AG04450 (cell line): ENCODE measurements at places on chromosomes 6 and 20.

GRCh38 chr20:16007962-16008361, 565.3 kb downstream of the KIF16B start:
- no peak for DNase-seq

DNA sequence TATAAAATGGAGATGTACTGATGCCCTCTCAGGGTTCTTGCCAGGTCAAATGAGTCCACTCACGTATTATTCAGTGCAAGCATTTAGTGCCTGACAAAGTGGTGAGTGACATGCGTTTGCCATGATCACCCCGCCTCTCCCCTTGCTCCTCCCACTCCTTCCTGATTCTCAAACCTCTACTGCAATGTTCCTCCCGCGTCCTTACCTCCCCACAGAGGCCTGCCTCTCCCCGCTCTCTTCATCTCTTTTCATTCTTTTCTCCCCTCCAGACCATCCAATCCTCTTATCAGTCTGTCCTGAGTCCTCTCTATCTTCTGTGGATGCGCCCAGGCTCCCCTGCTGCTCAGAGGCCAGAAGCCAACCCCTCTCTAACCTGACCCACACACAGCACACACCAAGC, 40.7 kb downstream of the KCNK5 start:
- DNase-seq = no peak

DNA sequence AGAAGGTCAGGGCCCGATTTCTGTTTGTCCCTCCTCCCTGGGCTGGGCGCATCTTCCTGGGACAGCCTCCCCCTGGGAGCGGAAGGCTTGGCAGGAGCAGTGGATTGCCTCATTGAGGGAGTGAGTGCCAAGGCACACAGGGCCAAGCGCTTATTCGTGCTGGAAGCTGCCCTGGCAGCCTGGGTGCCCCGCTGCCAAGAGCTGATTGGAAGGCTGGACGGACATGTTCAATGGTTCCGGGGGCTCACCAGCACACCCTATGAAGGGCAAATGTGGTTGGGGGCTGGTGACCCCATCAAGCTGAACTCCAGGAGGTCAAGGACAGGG, 10.3 kb upstream of the ZNF831 start:
- DNase-seq = no peak

DNA sequence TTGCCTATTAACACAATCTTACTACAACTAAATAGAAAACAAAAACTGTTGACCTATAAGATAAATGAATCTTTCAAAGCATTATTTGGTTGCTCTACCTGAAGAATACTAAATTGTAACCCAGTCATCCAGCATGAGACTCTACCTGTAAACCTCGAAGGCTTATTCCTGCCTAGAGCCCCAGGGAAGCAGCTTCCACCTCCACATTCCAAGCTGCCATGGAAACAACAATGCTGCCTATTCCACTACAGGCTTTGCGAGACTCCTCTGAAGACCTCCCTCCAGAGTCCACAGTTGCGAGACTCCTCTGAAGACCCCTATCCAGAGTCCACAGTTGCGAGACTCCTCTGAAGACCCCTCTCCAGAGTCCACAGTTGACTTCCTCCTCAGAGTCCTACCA, 15.7 kb downstream of the GMDS start:
- DNase-seq = no peak

GRCh38 chr6:16851758-16852157, 90.5 kb upstream of the ATXN1 start:
- no peak for DNase-seq

- DNase-seq = no peak
These were observed 190.9 kb downstream of the LAMA2 start for GRCh38 chr6:129073691-129074395.

DNA sequence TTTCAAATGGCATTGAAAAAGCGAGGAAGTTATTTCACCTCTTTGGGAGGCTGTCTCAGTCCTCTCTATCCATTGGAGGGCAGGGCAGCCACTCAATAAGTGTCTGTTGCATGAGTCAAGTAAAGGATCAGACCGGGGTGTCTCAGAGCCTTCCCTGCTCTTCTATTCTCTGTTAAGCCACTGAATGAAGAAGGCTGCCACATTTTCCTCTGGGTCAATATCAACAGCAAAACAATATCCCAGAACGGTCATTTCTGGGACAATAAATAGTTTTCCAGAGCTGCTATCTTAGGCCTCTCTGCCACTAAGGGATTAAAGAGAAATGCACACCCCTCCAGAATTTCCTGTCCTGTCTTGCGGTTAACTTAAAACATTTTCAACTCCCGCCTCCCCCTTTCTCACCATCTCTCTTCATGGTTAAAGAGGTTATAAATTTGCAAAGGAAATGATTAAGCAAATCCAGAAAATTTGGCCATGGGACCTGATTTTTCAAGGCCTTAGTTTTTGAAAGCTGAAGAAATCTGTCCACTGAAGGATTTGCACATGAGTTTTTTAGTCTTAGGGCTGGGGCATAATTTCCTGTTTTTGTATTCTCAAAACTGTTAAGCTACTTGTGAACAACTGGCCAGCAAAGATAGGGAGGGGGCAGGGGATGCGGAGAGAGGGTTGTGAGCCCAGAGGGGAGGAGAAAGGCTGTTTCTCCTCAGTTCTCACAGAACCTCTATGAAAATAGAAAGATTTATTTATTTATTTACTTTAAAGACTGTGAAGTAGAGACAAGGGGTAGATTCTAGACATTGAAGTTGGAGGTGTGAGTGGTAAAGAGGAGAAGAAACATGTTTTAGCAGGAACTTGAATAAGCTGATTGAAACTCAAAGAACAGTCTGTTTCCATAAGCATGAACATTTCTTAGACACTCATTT, 135.7 kb downstream of the BCAS1 start:
- DNase-seq = no peak

DNA sequence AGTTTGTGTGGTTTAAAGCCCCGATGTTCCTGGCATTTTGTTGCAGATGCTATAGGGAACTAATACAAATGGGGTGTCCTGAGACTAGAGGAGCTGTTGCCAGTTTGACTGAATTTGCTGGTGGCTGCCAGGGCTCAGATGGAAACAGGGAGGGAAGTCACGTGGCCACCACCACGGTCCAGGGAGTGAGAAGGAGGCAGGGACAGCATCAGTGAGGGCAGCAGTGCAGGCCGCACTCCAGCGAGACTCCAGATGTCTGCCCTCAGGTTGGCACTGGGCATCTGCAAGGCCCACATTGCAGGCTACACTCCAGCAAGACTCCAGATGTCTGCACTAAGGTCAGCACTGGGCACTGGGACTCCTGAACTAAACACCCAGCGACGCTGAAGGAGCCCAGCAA, 86.2 kb downstream of the RAMACL start:
- DNase-seq = no peak

GRCh38 chr6:41494212-41495110, 51.7 kb upstream of the FOXP4 start:
- DNase-seq = no peak

DNA sequence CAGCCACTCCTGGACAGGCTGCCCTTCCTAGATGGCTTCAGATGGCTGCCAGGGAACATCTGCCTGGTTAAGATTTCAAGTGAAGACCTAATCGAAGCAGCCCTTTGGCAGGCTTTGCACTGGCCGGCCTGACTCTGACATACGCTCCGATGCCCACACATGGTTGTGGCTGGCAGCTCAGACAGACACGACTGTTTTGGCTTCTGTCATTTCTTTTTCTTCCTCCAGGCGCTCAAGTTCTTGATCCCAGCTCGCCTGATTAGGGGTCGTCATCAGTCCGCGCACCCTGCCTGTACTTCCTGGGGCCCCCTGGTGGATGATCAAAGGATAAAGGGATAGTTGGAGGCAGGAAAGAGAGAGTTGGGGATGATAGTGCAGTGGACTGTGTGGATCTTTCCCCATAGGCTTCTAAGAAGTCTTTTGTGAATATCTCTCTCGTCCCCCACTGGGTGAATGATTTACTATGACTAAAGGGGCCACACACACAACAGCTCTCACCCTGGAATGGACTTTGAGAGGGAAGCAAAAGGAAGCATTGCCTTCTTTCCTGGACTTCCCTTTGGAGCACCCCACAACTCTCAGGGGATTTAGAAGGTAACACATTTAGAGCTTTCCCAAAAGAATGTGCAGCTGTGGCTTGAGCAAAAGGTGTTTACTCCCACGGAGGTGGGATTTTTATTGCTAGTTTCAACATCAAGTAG, 21.4 kb upstream of the TRAM2 start:
- no peak for DNase-seq

- DNase-seq = peak; percentile 8
These were observed 110.3 kb upstream of the EYA4 start for GRCh38 chr6:133130863-133131262.

GRCh38 chr6:136609873-136610706, 59.9 kb upstream of the MAP7 start:
- peak; percentile 98 for DNase-seq

GRCh38 chr6:135281964-135282363, 100.9 kb downstream of the MYB start:
- no peak for DNase-seq

- DNase-seq = no peak
These were observed 37.0 kb downstream of the CEP250 start for GRCh38 chr20:35492352-35492751.

GRCh38 chr6:11648436-11648775, 110.9 kb downstream of the TMEM170B start:
- DNase-seq = no peak

DNA sequence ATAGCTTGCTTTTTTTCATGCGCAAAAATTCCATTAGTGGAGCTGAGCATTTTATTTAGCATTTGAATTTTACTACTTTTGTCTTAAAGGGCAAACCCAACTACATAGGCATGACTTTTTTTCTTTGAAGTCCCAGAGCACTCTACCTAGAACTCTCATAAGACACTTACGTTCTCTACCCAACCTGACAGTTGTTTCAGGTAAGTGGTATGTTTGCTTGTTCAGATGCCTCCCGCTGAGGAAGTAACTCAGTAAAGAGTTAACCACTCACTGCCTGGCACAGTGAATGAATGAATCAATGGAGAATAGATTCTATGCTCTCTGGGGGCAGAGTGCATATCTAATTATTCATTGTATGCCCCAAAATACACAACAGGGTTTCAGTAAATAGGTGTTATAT, 212.3 kb upstream of the PRDM1 start:
- DNase-seq = no peak

GRCh38 chr20:31664696-31665354, 27.1 kb downstream of the COX4I2 start:
- DNase-seq = no peak

- no peak for DNase-seq
These were observed at the start of gene RAET1L for GRCh38 chr6:150025201-150025917. RAET1L (minus strand) TSS chr6:150025532; CDS start chr6:150025471, 61 bp downstream.

DNA sequence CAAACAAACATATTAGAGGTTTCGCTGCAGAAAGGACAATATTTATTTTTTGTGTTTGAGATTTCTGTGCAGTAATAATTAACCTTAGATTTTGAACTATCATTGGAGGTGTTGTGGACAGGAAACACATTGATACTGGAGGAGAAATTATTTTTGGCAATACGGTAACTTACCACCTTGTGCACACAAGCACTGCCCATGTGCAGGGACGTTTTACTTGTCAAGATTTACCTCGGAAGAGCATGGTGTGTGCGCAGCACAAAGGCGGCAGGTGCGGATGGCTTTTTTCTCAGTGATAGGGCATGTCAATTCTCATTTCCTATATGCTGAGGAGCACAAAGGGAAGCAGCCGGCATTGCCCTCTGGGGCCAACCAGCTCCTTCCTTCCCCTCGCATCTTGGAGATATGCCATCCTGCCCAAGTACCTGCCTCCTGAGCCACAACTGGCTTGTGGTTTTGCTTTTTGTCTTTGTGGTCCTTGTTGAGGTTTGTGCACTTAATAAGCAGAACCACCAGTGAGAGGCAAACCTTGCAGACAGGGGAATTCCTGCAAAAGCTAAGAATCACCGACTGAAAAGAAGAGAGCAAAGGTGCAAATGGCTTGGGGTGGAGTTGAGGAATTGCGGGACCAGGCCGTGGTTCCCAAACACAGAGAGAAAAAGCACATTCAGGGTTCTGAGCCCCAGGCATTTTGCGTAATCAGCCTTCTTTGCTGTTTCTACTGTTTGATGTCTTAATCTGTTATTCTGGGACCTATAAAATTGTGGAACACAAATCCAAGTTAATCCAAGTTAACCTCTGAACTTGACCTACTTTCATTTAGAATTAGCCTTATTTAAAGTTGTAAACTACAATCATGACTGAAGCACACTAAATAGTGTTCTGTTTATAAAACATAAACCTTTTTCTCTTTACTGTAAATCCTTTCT, 21.9 kb downstream of the SAMD5 start:
- no peak for DNase-seq

GRCh38 chr20:46001498-46001897, 7.2 kb upstream of the MMP9 start:
- no peak for DNase-seq

- no peak for DNase-seq
These were observed 33.5 kb downstream of the DYNLT1 start for GRCh38 chr6:158611039-158611438.

- DNase-seq = no peak
These were observed 133.6 kb upstream of the NOX3 start for GRCh38 chr6:155589190-155589589.

DNA sequence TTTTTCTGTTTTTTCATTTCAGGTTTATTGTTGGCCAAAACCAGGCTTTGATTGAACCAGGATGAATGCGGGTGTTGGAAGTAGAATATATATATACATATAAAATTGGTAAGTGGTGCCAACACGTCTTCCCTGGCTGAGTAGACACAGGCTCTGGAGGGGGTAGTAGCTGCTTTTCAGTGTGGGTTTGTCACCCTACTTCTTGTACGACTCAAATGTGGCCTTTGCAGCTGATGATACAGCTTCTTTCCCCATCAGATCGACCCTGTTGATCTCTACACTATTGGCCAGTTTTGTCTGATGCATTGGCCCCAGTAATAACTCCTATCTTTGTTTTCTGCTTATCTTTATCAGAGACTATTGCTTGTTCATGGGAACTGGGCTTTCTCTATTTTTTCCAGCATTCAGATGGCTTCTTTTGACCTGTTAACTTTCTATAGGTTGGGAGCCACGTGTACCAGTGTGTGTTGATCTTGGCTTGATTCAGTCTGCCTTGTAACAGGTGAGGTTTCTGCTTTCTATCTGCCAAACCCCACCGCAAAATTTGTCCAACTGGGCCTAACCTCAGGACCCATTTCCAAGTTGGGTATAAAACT, 2.7 kb upstream of the ZNFX1 start:
- no peak for DNase-seq

DNA sequence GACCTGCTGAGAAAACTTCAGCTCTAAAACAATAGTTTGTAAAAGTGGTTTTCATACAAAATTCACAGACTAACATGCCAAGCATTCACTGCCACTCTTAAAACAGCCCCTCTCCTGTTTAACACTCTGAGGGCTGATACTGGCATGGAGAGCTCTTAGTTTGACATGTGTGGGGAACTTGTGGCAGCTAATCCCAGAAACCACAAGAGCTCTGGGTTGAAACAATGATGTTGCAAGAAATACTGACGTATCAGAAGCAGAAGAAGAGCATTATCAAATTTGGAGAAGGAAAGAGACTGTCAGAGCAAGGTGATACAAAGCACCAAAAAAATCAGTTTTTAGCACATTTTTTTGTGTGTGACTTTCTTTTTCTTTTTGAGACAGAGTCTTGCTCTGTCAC, 5.1 kb downstream of the BEND3 start:
- no peak for DNase-seq

- no peak for DNase-seq
These were observed 24.5 kb downstream of the PYGB start for GRCh38 chr20:25272223-25273000.

GRCh38 chr6:150410399-150410798, 41.6 kb downstream of the IYD start:
- DNase-seq = no peak

GRCh38 chr6:36692220-36692619, 5.4 kb upstream of the RAB44 start:
- no peak for DNase-seq

- no peak for DNase-seq
These were observed 3.6 kb upstream of the CEBPB start for GRCh38 chr20:50186987-50187402.

GRCh38 chr6:31403283-31404060, at the start of gene MICA:
MICA (plus strand) TSS chr6:31403595; CDS start chr6:31403633, 38 bp downstream.
- DNase-seq = peak; percentile 34
